Omental fat pad (tissue), 4 donors: ENCODE measurements at places on chromosomes 4 and X. TPM values are rescaled to one million over a fixed set of nuclear protein-coding genes. Genes with fewer than 3 reads are reported as not detected.

Gene CXCL11
- not detected for total RNA-seq

Gene SH3RF1
- total RNA-seq, result 15.9 TPM

Gene MANBA
- 35.3 TPM for total RNA-seq

Gene ARX
- not detected for total RNA-seq

Gene DUSP9
- 0.48 TPM for total RNA-seq

Gene ZFYVE28
- total RNA-seq, result 24.5 TPM

Gene ETNPPL
- total RNA-seq, result 0.96 TPM

Gene DTHD1
- total RNA-seq, result 1.3 TPM

Gene NDNF
- 0.84 TPM for total RNA-seq

Gene UGT2B10
- total RNA-seq, result not detected

Gene P2RY4
- 0.28 TPM for total RNA-seq
